ENCODE measurements at places on chromosomes 6 and 20.

- no peak for DNase-seq
These were observed 151.2 kb upstream of the BEND3 start for GRCh38 chr6:107266563-107266962.

GRCh38 chr6:5786321-5786968, 220.3 kb downstream of the NRN1 start:
- DNase-seq: no peak

- DNase-seq: peak; percentile 82
These were observed 284.7 kb upstream of the TAB2 start for GRCh38 chr6:149032599-149033405.

DNA sequence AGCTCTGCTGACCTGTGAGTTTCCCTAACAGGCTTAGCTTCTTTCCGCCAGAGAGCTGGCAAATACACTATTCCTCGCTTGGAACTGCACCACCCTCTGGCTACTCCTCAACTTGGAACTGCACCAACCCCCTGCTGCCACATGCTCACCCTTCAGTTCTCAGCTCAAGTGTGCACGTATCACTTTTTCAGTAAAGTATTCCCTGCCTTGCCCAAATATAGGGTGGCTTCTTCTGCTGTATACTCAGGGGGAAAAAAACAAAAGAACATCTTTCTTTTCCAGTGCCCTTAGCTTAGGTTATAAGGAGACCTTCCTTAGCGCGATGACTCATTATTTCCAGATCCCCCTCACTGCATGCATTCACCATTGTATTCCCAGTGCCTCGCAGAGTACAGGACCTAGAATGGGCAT, 21.2 kb downstream of the GNAS-AS1 start:
- no peak for DNase-seq

GRCh38 chr6:92684386-92684785, 735.0 kb downstream of the EPHA7 start:
- no peak for DNase-seq

DNA sequence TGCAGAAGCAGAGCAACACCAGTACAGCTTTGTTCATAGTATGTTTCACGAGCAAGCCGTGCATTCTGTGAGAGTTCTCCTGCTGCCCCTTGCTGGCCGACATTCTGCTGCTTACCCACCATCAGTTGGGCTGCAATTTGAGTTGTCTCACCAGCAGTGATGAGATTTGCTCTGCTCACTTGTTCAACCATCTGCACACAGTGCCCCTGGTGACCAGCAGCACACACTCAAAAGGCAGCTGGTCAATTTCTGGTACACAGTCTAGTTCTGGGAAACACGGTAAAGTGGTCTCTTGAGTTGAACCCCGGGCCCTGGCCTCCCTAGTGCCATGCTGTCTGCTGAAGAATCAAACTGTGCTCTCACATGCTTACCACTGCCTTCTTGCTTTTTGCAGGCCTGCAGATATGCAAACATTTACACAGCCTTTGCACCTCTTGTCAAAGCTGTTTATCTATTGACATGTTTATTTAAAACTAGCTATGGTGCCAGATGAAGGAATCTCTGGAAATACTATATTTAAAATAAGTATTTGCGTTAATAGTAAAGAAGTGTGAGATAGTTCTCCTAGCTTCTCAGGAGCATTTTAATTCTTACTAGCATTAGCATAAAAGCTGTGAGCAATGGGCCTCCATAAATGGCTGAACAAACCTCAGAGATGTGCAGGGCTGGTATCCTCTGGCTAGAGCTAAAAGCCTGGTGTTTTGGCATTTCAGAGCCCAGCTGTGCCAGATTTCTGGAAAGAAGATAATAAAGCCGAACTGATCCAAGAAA, 234.3 kb downstream of the ARHGAP18 start:
- no peak for DNase-seq

DNA sequence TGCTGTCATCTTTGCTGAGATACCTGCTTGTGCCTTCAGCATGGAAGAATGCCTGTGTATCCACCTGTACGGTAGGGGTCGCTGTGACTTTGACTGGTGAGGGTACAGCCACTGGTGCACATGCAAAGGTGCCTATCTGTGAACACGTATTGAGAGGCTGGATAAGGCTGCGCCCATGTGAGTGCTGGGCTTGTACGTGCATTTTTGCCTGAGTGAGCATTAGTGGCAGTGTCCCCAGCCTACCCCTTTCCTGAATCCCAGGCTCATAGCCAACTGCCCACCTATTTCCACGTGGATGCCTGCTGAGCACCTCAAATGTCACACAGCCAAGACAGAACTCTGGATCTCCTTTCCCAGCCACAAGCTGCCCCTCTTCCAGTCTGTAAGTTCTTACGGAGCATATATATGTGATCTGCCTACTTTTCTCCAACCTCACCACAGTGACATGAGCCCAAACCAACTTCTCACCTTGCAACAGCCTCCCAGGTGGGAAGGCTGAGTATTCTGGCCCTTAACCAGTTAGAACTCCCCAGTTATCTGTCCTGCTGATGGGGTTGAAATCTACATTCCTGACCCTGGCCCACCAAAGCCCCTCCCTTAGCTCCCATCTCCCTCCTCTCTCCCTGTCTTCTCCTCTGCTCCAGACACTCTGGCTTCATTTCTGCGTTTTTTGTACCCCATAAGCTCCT, 1.1 kb upstream of the SLC2A10 start:
- DNase-seq: no peak

- DNase-seq: no peak
These were observed 404.4 kb upstream of the GJE1 start for GRCh38 chr6:141728330-141728729.

GRCh38 chr6:130841128-130841728, 14.0 kb downstream of the SMLR1 start:
- DNase-seq: no peak

DNA sequence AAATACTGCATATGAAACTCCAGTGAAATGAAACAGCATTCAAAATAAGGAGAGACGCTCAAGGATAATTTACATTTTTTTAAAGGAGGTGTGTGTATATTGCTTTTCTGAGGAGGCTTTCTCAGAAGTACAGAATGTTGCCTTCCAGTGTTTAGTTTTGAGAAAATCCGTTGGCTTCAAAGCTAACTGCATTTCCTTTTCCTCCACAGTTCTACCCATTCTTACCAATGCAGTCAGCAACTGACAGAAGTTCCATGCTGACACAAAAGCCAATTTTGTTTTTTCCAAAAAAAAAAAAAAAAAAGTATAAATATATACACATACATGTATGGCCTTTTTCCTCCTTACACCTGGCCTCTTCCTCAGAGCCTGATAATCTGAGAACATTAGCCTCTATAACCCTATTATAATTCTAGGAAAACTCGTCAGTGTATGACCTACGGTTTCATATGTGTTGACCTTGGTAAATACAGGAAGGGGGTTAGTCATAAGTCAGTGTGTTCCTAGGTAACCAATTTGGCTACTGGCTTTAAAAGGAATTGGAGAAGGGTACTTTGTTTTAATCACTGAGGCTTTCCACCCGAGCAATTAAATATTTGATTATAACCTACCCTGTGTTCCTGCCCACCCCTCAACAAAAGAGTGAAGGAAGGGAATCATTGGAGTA, 24.2 kb downstream of the MGME1 start:
- DNase-seq: no peak

GRCh38 chr6:155604991-155605390, 149.4 kb upstream of the NOX3 start:
- no peak for DNase-seq

GRCh38 chr6:29790626-29791025, 37.0 kb upstream of the HLA-G start:
- no peak for DNase-seq

DNA sequence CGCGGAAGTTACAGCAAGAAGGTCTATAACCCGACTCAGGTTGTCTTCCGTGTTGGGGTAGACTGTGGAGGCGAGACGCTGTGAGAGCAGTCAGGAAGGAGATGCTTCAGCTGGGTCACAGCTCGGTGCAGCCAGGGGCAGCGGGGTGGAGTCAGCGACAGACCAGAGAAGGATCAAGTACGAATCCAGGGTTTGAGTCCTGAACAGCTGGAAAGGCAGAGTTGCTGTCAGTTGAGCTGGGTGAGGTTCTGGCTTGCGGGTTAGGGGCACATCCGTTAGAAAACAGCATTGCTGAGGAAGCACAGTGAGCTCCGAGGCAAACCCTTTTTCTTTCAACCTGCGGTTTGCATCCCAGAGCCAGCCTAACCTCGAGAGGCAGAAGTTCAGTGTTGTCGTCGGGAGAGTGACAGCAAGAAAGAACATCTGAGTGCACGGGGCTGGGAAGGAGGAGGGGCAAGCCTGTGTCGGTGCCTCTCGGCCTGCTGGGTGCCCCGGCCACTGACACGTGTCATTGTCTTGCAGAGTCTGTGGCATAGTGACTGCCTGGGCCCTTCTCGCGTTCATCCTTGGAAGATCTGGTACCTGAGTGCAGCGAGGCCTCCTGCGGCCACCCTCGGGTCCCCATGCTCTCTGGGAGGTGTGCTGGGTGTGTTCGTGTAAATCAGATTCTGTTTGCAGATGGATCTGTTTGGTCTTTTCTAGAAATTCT, 20.0 kb downstream of the PNLDC1 start:
- DNase-seq: no peak

DNA sequence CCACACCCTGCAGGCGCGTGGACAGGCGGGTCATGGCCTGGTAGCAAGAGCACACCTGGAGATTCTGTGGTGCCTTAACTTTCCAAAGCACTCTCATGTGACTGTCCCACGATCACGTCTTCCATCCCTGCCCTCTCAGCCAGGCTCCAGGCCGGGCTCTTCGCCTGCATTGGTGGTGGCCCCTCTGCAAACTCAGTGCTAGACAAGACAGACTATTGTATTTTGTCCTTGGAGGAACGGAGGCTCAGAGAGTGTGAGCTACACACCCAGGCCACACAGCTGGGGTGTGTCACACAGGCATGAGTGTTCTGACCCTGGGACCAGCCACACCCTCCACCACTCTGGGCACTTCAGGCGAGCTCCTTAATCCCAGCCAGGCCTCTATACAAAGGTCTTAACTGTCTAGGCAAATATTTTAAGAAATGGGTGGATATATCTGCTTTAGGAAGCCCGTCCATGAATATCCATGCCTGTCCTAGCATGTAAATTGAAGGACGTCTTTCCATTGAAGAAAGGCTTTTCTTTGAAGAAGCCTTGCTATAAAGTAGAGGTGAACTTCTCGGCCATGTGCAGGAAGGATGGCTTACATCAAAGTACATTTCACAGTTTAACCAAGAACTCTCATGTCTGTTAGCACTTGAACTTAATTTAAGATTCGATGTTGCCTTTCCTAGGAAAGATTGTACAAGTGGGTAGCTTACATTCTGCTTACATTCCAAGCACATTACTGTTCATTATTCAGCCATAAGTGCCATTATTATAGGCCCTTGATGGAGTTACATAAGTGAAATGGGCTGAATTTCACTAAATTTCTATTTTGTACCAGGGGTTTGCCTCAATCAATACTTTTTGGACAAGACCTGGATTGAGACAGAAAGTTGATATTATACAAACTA, 263.9 kb downstream of the DLL1 start:
- no peak for DNase-seq

GRCh38 chr20:29689411-29690225, 1567.8 kb upstream of the DEFB115 start:
- DNase-seq: no peak

- DNase-seq: no peak
These were observed 99.5 kb upstream of the ZNFX1 start for GRCh38 chr20:49377326-49377725.

DNA sequence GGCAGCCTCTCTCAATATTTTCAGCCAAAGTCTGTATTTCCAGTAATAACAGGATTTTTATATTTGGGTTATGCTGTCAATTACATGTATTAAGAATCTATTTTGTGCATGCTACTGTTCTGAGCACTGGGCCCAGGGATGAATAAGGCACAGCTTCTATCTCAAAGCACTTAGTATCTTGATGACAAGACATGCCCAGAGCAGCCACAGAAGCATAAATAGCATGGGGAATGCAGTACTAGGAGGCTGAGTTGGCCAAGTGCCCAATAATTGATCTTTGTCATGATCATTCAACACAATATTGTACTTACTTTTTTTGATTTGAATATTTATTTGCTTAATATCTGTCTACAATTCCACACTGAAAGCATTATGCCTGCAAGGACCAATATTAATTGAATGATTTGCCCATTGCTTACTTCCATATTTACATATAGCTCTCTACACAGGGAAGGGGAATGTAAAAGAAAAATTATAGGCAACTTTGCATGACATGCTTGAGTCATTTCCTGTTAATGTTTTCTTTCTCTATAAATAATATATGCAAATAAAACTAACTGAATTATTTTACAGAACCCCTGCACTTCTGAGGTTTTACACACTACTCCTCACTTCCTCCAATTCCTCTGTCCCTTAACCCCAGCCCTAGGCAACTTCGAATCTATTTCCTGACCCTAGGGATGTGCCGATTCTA, 298.9 kb upstream of the BMP2 start:
- no peak for DNase-seq

- DNase-seq: no peak
These were observed 7.1 kb downstream of the L3MBTL1 start for GRCh38 chr20:43514648-43514999.

DNA sequence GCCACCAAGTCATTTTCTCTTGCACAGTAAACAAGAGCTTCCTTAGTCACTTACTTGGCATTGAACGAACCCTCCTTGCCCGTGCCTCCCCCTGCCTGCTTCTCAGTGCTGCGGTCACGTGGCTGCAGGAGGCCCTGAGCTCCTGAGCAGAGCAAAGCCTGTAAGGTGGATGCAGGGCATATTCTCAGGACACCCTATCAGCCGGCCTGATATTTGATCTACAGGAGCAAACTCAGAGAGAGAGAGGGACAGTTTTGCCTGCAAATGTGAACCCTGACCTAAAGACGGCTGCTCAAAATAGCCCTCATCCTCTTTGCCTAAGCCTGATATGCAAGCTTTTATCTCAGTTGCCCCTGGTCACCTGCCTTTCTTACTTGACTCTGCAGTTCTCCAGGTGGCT, 93.0 kb upstream of the POPDC3 start:
- DNase-seq: no peak

DNA sequence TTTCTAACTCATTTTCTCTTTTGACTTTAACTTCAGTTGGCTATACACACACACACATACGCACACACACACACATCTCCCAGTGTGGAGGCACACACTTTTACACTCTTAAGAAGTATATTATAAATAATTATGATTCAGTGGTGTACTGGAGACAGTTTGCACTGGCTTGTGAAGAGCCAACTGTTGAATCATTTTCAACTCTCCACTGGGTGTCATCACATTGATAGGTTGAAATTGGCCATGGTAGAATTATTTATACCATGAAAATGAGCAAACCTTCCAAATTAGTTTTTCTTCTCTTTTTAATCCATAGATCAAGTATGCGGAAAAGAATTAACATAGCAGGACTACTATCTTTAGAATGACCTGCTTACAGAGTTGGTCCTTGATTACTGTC, 407.1 kb downstream of the BMP2 start:
- no peak for DNase-seq

- no peak for DNase-seq
These were observed 90.9 kb upstream of the MAP7 start for GRCh38 chr6:136641166-136641565.

DNA sequence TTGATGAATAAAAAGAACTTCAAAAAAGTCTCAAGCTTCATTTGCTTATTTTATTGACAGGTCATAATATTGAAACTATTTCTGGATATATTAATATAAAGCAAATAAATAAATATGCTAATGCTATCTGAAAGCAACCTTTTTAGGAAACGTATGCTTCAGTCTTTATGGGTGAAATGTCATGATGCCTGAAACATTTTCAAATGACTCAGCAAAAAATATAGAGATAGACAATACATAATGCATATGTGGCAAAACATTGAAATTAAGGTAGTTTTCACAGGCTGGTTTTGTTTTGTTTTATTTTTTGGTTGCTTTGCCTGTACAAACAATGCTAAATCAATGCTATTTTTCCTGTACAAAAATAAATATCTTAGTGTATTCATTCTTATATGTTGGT, 194.4 kb upstream of the PLCB4 start:
- DNase-seq: no peak
